ENCODE measurements at places on chromosomes 16 and 17. TPM values are rescaled to one million over a fixed set of nuclear protein-coding genes. Genes with fewer than 3 reads are reported as not detected.

The PMP22 gene
- 126 TPM for total RNA-seq

The SLFN14 gene
- not detected for total RNA-seq

DNA sequence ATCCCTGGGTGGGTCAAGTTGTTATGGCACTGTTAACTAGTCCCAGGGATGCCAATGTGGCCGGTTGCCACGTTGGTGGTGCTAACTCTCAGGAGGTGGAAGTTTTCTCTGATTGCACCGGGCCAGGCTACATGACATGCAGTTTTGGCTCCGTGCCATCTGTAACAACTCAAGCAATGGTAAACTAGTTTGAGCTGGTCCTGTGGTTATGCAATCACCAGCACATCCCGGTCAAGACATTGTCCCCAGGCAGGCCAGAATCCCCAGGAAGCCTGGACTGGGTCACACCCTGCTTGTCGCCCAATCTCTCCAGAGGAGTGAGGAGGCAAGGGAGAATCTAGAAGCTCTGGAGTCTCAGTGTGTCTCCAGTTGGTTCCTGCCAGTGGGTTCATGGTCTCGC, 10.1 kb upstream of the CCL17 start:
- no peak for DNase-seq

The ABCA10 gene
- total RNA-seq = 11.6 TPM

The NHLRC4 gene
- total RNA-seq = 0.51 TPM

The SLC5A11 gene
- total RNA-seq = not detected

The SPIRE2 gene
- 2.8 TPM for total RNA-seq

- peak; percentile 58 for DNase-seq
These were observed 23.3 kb downstream of the ACTG1 start for GRCh38 chr17:81489012-81489997.

GRCh38 chr16:73426433-73427160, 378.7 kb upstream of the ZFHX3 start:
- DNase-seq = no peak

The MCRIP1 gene
- 91.2 TPM for total RNA-seq

DNA sequence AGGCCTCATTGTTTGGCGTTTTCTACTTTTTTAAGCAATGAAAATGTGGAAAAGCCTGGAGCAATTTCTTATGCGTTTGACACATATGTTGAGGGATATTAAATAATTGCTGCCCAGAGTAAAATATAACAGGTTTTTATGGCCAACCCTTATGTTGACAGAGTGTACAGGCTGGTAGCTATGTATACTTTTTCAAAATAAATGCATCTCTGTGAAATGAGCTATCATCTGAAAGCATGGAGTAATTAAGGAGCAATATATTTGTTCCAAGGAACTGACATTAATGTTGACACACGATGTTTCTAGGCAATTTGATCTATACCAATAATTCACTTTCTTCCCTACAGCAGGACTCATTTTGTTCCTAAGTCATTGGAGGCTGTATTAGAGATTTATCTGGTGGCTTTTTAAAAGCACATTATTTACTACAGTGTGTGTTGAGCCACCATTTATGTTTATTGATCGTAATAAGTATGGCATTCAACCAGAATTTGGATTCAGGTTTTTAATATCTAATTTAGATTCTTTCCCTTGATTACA, 11.9 kb upstream of the KRT20 start:
- DNase-seq = no peak

- no peak for DNase-seq
These were observed 104.9 kb downstream of the ABCC12 start for GRCh38 chr16:48050871-48051270.

The KRTAP4-4 gene
- not detected for total RNA-seq

- no peak for DNase-seq
These were observed 14.2 kb upstream of the HAPSTR1 start for GRCh38 chr16:9077091-9077809.

GRCh38 chr16:30736995-30737793, 11.0 kb upstream of the PHKG2 start:
- DNase-seq = no peak

- no peak for DNase-seq
These were observed 32.3 kb downstream of the GRB7 start for GRCh38 chr17:39769974-39770587.

- DNase-seq = no peak
These were observed at the start of gene SLC13A2 for GRCh38 chr17:28473542-28473941. TSS of gene SLC13A2 (plus strand) at chr17:28473644. CDS start at chr17:28473713, 69 bp downstream.

DNA sequence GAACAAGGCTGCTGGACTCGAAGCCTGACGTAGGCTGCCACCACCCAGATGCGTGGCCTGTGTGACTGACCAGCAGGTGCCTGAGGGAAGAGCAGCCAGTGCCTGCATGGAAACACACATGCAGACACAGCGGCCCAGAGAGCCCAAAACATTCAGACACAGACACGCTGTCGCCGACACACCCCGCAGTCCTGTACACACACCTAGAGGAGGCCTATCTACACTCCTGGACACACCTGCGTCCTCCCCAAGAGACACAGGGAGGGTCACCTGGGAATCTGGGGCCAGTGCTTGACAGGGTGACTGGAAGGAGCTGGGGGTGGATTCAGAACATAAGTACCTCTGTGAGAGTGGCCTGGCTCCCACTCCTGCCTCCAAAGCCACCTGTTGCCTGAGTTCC, 6.1 kb upstream of the TSPOAP1 start:
- DNase-seq = no peak

DNA sequence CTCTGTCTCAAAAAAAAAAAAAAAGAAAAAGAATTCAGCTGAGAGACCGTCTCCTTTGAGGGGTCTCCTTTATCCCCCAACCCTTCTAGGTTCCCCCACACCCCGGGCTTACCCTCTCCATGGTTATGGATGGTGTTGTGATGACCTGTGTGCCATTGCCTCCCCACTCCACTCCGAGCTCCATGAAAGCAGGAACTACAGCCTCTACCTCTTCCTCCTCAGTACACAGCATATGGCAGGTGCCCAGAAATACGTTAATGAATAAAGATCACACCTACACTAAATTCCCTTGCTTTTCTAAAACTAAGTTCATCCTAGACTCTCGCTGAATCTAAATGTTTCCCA, 17.2 kb downstream of the COPRS start:
- DNase-seq = no peak

GRCh38 chr16:67336648-67337047, 10.0 kb downstream of the LRRC36 start:
- no peak for DNase-seq

DNA sequence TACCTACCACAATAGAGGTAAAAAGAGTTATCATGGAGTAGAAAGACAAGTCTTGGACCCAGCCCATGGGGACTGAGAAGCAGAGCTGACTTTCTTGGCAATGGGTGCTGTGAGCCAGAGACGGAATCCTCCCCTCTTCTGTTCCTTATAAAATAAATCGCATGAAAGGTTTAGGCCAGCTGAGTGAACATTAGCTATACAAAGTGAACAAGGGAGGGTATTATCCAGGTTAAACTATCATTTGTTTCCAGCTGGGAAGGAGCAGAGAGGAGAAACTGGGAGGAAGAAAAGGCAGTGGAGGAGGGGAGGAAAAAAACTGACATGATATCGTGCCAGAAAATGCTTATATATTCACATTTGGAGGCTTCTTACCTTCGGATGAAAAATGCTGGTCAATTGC, 13.3 kb upstream of the PAFAH1B1 start:
- no peak for DNase-seq

DNA sequence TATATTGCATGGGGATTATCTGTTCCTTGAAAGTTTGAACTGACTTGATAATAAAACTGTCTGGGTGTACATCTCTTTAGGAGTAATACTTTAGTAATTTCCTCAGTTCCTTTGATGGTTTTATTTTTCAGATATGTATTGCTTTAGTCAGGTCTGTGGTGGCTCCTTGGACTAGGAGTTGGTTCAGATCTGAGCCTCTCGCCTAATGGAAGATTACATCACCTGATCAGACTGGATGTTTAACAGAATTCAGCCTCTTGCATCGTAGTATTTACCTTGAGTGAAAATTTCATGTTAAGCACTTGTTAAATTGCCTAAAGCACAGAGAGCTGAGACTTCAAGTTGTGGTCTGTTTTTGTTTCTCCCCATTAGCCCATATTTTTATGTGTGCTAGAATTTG, 267.3 kb downstream of the MAP2K4 start:
- no peak for DNase-seq

GRCh38 chr17:73589363-73589980, 54.8 kb downstream of the SDK2 start:
- peak; percentile 16 for DNase-seq

- DNase-seq = peak; percentile 81
These were observed 4.4 kb downstream of the TP53I13 start for GRCh38 chr17:29572691-29573557.

GRCh38 chr17:37301288-37301687, 74.5 kb upstream of the C17orf78 start:
- DNase-seq = no peak

- DNase-seq = no peak
These were observed 26.1 kb downstream of the CDR2 start for GRCh38 chr16:22348291-22348690.

GRCh38 chr17:9219631-9220397, 198.5 kb downstream of the NTN1 start:
- peak; percentile 24 for DNase-seq

- no peak for DNase-seq
These were observed 623.2 kb upstream of the ZFHX3 start for GRCh38 chr16:73670836-73671820.

The MAPT gene
- 6.9 TPM for total RNA-seq

DNA sequence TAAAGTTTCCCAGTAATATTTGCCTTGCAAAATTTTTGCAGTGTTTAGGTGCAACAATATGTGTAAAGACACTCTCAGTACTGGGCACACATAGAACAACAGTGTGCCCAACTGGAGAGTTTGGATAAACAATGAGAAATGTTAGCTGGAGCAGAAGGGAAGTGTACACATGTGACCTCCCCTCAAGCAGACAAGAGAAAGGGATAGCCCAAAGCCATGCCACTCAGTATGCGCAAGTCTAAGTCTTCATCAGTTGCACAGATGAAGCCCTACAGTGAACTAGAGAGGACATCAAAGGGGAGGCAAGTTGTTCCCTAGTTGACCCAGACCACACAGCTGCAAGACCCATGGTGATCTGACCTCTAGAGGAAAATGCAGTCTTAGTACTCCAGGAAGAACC, 97.9 kb upstream of the CDH11 start:
- no peak for DNase-seq

The UBE2O gene
- 24.2 TPM for total RNA-seq

The MSLN gene
- total RNA-seq = 3.1 TPM

DNA sequence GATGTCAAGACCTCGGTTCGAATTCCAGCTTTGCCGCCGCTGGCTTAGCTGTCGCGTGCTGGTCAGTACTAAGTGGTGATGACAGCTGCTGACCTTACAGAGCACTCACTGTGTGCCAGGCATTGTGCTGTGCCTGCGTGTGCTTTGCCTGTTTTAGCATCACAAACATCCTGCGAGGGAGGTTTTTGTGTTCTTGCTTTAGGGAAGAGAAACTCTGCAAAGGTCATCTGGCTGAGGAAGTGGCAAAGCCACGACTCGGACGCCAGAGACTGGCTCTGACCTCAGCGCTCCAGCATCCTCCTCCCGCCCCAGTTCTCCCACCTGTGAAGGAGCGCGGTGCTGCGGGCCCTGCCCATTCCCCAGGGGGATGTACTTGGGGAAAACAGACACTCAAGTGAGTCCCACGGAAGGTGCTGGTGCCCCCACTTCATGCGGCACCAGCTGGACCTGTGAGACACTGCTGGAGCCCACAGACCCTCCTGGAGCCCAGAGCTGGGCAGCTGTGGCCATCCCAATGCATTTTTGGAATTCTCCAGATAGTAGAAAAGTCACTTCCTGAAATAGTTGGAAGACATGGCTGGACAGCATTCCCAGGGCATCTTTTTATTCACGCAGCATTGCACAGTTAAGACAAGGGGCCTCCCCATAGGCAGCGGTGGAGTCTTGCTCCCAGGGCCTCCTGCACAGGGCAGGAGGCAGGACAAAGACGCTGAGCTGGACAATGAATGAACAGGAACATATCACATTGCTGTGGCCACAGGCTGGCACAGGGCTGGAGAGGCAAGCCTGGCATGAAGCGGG, 20.0 kb upstream of the HERPUD1 start:
- peak; percentile 74 for DNase-seq

The TIGD7 gene
- 6.5 TPM for total RNA-seq

DNA sequence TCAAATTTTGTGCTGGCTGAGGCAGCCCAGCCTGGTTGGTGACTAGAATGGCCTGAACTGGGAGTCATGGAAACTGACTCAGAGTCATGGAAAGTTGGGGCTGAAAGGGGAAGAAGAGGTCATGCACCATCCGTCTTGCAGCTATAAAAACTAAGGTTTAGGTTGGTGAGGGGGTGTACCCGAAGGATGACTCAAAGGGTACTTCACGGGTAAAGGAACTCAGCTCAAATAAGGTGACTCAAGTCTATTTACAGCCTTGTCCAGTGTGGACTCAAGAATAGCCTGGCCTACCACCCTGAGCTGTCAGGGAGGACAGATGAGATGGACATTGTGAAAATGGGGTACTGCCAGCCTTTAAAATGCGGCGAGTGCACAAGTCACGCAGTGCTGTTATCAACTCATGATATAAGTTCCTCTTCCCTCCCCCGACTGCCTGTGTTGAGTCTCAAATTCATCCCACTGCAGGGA, 18.6 kb downstream of the CD300LB start:
- DNase-seq = no peak

The CACNG4 gene
- not detected for total RNA-seq

GRCh38 chr16:67562918-67563707, 787 bp downstream of the CTCF start:
- DNase-seq = peak; percentile 88

DNA sequence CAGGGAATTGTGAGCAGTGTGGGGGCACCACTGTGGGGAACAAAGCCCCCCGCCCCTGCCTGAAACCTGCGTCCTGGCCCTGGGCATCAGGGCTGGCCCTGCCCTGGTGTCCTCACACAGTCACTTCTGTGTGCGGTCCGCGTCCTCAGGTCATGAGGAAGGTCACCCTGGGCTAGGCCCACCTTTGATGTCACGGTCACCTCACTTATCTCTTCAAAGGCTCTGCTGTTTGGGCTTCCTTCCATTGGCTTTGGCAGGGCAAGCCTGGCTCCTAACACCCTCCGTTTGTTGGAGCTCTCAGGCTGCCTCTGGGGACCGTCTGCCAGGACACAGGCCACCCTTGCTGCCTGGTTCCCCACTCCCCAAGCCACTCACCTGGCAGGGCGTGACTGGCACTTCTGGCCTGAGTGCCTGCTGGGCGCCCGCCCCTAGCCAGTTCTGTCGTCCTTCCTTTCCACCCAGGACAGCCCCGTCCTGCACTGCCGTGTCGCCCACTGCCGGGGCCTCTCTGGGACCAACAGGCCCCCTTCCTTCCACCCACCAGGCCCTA, 8.8 kb downstream of the CENPX start:
- no peak for DNase-seq

The ZNF778 gene
- 6.6 TPM for total RNA-seq

- no peak for DNase-seq
These were observed 12.8 kb upstream of the AKAP1 start for GRCh38 chr17:57071991-57072944.

DNA sequence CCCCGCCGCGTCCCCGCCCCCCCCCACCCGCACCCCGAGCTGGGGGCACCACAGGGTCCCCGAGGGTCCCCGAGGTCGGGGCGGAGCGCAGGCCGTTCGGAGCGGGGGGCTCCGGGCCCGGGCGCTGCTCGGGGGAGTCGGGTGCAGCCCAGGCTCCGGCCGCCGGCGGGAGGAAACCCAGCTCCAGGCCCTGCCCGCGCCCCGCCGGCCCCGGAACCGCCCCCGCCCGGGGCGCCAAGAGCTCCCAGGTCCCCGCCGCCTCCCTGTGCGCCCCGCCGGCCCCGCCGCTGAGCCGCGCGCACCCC, 33.2 kb upstream of the RPH3AL start:
- no peak for DNase-seq

- no peak for DNase-seq
These were observed 116.4 kb downstream of the NPIPB5 start for GRCh38 chr16:22627043-22627442.

- no peak for DNase-seq
These were observed 49.9 kb downstream of the XYLT1 start for GRCh38 chr16:17420816-17421215.

The CACNA1H gene
- 6.0 TPM for total RNA-seq

Data from right cardiac atrium (tissue), 5 donors.